ENCODE measurements at places on chromosomes 5 and 9.
A peak's percentile ranks its signal among the peaks of the same experiment; 100 is the strongest.

GRCh38 chr9:135392511-135392910, 87.1 kb upstream of the PPP1R26 start:
- DNase-seq = no peak

GRCh38 chr9:127130661-127131538, 8.5 kb upstream of the ANGPTL2 start:
- DNase-seq = no peak

DNA sequence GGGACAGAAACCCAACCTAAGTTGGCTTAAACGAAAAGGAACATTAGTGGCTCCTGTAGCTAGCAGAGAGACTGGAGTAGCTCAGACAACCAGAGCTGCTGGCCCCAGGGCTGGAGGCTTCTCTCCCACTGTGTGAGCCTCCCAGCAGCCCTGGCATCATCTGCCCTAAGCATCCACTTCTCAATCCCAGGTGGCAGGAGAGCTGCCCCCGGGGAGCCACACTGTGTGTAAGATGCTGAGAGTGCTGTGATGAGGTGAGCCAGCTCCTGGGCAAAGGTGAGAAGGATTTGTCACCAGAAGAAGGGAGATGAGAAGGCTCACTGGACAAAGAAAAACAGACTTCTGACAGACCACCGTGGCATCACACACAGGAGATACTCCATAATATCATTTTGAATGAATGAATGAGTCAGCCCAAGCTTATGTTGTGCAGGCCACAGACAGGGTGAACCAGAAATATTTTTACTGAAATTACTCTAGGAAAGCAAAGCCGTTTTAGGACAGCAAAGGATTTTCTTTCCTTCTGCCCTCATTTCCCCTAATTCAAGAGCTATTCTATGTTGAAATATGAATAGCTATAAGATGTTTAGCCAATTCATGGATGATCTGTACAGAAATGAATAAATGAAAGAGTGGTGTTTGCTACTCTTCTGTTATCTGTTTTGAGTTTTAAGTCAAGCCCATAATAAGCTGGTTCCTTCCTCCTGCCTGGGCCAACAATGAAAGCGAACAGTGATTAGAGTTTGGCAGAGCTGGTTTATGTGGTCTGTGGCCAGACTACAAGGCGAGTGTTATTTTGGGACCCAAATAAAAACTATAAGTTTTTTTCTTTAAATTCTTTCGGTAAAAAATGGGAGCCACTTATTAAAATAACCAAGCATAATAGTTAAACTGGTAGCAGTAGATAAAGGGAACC, 57.4 kb upstream of the ECM2 start:
- no peak for DNase-seq

- no peak for DNase-seq
Observed at GRCh38 chr9:115964710-115965347, 188.8 kb upstream of the PAPPA start.

DNA sequence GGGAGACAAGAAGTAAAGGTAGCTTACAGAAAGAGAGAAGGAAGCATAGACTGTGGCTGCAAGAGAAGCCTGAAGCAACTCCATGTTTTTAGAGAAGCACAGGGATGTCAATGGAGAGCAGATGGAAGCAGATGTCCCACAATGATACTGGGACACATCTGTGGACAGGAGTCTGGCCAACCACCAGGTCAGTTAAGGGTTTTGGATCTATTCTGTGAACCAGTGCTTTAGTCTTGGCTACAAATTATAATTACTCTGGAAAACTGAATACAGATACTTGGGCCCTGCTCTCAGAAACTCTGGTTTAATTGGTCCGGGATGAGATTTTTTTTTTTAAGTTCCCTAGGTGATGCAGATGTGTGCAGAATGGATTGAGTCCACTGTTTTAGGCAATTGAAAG, 592.8 kb downstream of the CSNK1G3 start:
- no peak for DNase-seq

GRCh38 chr9:29078063-29078666, 1504.9 kb upstream of the C9orf72 start:
- DNase-seq = peak; percentile 6

- DNase-seq = no peak
Observed at GRCh38 chr5:95858023-95858461, 35.5 kb upstream of the GLRX start.

DNA sequence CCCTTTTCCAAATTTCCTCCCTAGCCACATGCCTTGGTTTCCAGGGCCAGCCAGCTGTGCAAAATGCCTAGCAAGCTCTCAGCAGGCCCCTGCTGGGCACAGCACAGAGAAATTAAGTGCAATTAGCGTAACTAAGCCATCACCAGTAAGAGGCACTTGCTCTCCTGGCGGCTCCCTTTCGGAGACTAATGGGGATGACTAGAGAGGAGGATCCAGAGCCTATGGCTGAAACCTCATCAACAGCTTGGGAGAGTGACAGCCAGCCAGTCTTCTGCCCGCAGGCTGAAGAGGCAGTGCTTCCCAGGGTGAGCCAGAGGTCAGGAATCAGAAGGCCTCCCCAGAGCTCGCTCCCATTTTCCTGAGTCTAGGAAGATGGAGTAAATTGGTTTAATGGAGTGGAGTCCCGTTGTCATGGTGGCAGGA, 108.4 kb downstream of the KCNIP1 start:
- DNase-seq = no peak

DNA sequence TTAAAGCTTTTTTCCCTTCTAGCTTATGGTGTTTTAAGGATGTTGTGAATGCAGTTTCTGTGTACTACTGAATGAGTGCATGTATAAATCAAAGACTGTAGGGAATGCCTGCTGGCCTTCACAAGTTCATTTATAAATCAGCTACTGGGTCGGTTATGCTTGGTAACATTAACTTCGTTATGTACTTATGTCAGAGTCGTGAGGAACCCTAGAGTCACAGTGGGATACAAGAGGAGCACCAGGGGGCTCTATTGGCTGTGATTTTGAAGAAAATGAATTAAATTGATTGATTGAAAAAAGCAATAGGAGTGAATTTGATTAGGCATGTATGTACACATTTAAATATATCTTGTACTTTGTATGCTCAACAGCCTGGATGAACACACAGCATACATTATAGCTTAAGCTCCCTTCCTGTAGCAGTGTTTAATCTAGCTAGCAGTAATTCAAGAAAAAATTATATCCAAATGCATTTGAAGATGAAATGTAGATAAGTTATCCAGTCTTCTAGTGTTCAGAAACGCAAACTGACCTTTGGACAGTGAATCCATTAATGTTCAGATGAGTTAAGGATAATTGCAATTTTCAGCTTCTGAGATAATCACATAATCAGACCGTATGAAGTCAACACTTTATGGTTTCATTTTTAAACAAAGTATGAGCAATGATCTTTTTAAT, 204.2 kb downstream of the KDM4C start:
- DNase-seq = no peak
